Kasumi-1 (cell line): ENCODE measurements at places on chromosomes 16 and 17.

GRCh38 chr17:15239491-15239890 lies 25.6 kb downstream of the PMP22 start:
- DNase-seq: no peak

GRCh38 chr16:52280086-52280485 lies 266.9 kb downstream of the TOX3 start:
- DNase-seq: no peak

- no peak for DNase-seq
Measured at GRCh38 chr17:66351033-66351432, 48.6 kb downstream of the PRKCA start.

GRCh38 chr16:54944002-54944401 lies 13.3 kb downstream of the IRX5 start:
- no peak for DNase-seq

DNA sequence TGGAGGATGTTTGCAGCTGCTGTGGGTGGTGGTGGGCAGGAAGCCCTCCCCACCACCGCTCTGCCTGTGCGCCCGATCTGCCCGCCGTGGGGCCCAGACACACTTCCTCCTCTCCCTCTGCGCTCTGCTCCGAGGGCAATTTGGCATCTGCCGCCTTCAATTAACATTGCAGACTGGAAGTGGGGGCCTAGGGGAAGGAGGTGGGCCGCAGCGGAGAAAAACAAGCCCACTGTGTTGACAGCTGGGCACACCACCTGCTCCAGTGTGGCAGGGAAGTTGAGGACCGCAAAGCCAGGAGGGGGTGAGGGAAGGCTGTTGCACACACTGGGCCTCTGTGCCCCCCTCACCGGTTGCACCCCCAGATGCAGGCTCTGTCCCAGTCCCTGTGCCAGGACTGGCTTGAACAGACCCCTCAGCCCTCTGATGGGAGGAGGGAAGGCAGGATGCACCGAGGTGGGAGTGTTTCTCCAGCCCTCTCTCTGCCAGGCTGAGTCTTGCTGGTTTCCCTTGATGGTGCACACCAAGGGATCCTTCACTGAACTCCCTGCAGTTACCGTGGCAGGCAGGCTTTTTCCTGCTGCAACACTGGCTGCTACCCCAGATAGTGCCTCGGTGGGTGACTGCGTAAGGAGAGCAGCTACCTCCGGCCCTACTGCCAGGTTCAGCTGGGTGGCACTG lies 72.8 kb upstream of the MED9 start:
- DNase-seq: peak; percentile 54

DNA sequence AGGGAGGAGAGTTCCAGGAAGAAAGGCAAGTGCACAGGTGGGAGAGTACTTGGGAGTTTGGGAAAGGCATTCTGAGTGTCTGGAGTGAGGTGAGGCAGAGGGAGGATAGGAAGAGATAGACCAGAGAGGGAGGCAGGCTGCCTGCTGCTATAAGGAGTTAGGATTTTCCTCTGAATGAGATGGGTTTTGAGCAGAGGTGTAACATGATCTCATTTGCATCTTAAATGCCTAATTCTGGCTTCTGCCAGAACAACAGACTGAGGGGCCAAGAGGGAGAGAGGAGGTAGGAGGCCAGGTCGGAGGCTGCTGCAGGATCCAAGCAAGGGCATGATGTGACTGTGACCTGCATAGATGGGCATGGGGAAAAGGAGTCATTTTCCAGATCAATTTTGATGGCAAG lies 31.5 kb upstream of the IRX6 start:
- DNase-seq: no peak

GRCh38 chr17:40793832-40794231 lies 5.9 kb downstream of the KRT28 start:
- no peak for DNase-seq

DNA sequence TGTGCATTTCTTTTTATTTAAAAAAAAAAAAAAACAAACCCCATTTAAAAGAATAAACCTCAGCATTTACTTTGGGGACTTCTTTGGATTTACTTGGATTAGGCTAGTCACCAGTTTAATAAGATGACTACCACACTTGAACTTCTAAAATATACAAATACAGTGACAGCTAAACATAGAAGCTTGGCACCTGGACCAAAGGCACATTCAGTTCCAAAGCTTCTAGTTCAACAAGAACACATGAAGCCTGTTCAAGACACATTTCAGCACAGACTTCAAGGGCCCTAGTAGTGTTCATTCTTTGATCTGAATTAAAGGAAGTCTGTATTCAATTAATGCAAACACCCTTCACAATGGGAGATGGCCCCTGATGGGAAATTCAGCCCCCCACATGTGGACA lies 11.6 kb upstream of the ROGDI start:
- no peak for DNase-seq

DNA sequence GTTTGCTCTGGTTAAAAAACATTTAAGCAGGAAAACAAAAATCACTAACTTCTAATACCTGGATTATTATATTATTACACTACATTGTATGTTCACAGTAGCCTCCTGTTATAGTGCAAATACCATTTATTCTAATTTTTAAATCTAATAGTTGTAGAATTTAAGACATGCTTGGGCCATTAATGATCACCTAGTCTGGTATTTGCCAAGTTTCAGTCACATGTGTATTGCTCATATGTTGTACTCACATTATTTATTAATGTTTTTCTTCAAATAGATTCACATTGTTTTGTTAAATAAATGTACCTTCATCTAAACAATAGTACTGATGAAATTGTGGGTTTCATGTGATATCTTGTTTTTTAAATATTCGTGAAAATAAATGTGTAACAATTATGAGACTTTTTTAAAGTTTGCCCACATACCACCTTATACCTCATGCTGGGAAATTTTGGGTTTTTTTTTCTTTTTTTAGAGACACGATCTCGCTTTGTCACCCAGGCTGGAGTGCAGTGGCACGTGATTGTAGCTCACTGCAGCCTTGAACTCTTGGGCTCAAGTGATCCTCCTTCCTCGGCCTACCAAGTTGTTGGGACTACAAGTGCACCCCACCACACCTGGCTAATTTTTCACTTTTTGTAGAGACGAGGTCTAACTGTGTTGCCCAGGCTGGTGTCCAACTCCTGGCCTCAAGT lies 5.9 kb downstream of the ZNF771 start:
- DNase-seq: no peak

DNA sequence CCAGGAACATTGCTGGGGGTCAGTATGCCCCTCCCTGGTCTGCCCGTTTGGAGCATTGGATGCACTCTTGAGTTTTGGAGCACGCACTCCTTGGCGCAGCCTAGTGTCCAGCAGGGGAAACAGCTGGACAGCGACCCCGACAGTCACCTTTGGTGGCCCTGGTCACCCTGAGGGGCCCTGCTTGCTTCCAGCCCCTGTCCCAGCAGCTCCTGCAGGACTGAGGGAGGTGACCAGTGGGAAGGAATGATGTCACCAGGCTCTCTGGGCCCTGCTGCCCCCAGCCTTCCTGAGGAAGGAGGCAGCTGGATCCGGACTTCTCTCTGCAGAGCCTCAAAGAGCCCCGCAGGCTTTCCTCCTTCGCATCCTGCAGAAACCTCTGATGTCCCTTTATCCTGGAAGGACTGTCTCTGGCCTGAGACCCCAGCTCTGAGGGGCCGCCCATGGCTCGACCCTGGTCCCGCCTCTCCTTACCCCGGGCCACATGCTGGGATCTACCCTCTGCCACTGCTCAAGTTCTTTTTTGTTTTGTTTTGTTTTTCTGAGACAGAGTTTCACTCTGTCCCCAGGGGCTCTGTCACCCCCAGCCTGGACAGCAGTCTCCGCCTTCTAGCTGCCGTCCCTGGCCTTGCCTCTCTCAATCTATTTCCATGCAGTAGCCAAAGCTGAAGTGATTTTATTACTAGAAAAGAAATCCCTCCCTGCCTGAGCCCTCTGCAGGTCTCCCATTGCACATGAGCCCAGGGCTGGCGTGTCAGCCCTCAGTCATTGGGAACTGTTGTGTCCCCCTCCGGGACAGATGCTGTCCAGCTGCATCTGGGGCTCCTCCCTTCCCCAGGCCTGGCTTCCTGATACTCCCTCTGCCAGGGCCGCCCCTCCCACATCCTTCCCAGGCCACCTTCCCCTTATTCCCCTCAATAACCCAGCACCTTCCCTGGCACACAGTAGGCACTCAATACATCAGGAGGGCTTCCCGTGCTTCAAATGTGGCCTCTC lies 11.6 kb downstream of the ZSCAN10 start:
- DNase-seq: peak; percentile 14

DNA sequence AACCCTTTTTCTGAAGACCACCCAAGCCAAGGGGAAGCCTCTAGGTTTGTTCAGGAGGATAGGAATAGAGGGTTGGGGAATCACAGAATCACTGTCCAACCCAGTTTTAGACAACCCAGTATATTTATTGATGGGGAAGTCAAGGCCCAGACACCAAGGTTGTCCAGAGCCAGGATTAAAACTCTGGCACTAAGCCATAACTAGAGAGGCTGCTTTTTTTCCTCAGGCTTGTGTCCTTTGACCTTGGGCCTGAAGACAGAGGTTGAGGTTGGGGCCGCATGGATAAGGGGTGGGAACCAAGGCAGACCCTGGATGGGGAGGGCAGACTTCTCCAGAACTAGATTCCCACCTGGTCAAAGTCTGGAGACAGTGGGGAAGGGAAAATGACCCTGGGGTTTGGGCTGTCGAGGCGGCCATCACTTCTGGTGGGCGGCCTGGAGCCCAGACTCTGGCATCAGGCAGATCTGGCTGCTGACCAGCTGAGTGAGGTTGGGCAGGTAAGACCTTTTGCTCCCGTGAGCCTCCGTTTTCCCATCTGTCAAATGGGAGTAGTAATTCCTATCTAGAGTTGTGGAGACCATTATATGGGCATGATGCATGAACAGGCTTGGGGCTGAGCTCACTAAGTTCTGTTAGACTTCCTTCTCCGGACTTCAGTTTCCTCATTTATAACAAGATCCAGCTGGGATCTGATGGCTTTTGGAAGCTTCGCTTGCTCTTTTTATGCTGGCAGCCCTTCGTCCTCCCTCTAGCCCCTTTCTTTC lies 17.9 kb downstream of the IGFBP4 start:
- no peak for DNase-seq

GRCh38 chr17:40064971-40065768 lies 2.4 kb downstream of the THRA start:
- DNase-seq: no peak

- DNase-seq: no peak
Measured at GRCh38 chr17:29664743-29665480, 42.2 kb upstream of the CORO6 start.

DNA sequence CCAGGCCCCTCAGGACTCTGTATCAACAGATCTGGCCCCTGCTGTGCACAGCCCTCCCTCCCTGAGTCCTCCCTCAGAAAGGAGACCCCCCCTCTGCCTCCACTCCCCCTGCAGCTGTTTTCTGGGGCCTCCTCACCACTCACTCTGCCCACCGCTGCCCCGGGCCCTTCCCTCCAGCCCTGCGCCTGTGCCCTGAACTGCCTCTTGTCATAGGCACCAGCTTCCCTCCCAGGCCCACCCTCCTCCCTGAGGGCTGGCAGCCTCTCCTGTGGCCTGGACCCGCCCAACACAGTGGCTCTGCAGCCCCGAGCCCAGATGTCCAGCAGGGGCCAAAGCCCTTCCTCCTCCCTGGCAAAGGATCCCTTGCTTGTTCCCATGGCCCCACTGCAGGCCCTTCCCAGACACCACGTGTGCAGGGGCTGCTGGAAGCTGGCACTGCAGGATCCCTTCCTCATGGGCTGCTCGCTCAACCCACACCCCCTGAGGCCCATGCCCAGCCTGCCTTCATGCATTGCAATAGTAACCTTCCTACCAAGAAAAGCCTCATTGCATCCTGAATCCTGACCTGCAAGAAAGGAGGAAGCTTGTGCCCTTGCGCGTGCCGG lies 25.8 kb downstream of the GNPTG start:
- DNase-seq: no peak

GRCh38 chr17:41528959-41529353 lies 848 bp upstream of the KRT19 start:
- no peak for DNase-seq

DNA sequence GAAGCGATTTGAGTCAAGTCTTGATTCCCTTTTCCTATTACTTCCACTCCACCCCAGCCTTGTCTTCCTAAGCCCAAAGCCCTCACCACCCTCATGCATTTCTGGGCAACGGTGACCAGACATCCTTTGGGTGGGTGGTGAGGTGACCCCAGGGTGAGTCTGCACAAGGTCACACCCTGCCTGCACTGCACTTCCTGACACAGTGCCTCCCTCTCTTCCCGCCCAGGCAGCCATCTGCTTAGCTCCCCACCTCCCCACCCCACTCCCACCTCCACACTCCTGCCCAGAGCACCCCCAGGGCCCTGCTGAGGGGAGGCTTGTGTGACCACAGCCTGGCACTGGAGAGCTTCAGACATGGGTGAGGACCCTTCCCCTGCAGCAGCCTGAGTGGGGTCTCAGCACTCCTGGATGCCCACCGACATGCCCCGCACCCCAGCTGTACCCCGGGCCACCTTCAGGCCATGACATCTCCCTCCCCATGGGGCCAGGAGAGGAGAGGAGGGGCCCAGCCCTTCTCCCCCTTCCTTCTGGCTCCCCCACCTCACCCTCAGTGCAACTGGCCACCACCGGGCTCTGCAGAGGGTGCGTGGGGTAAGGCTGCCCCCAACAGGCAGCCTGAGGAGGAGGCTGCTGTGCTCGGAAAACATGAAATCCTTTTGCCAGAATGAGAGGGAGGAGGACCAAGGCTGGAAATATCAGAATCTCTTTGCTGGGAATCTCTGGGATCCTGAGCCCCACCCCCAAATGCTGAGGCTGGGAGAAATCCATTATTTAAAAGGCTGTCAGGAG lies 68.6 kb downstream of the CCT6B start:
- DNase-seq: no peak

- no peak for DNase-seq
Measured at GRCh38 chr17:77592106-77592865, 366.2 kb upstream of the TNRC6C start.

DNA sequence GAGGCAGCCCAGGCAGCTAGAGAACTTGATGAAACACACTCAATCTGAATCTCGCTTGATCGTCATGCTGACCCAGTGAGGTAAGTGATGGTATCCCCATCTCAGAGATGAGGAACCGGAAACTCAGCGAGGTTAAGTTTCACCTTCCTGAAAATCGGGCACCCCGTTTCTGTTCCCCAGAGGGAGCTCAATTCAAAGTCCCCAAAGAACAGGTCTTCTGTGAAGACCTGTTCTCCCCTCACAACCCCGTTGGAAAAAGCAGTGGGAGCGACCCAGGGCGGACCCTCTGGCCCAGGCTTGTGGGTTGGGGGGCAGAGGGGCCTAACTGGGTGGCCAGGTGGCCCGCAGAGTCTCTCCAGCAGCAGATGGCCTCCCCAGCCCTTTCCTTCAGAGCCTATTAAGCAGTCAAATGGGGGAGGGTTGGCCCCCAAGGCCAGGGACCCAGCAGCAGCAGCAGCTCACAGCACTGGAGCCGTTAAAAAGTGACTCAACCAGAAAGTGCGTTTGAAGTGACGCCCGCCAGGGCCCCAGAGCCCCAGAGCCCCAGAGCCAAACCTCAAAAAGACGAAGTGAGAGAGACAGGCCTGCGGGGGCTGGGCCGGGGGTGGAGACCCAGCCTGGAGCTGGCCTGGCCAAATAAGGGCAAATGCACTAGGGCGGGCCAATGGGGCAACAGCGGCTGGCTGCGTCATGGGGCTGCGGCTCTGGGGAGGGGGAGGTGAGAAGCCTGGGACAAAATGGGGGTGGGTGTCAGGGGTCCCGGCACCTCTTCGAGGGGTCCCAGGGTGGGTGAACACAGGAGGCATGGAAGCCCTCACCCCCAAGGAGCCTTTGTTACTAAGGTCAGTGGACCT lies 9.2 kb upstream of the TSPOAP1 start:
- DNase-seq: peak; percentile 93
